ENCODE measurements at places on chromosomes 12 and 14.

GRCh38 chr12:45557016-45557415 lies 172.5 kb upstream of the ARID2 start:
- no peak for DNase-seq

DNA sequence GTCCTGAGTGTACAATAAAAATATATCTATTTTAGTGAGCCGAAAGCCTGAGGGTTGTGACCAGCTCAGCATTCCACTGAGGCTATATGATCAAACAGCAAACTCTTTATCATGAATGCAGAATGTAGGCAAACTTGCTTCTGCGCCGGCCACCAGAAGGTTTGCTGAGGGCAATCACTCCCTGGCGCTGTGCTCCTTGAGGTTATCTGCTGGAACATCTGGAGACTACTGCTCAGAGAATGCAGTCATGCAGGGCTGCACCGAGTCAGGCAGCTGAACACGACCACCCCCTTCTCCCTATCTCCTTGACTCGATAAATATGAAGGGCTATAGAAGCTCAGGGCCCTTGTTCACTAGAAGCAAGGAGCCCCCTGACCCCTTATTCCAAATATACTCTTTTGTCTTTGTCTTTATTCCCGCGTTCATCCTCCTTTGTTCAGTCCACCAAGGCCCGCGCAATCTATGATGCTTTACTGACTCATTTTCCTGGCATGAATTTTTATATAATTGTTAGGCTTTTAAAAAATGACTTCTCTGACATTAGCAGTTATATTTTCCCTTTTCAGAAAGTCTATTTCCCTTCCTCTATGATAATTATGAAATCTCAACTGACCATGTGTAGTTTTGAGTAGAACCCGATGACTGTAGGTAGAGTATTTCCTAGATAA lies 1089.3 kb downstream of the SLC16A7 start:
- DNase-seq, result peak; percentile 5

DNA sequence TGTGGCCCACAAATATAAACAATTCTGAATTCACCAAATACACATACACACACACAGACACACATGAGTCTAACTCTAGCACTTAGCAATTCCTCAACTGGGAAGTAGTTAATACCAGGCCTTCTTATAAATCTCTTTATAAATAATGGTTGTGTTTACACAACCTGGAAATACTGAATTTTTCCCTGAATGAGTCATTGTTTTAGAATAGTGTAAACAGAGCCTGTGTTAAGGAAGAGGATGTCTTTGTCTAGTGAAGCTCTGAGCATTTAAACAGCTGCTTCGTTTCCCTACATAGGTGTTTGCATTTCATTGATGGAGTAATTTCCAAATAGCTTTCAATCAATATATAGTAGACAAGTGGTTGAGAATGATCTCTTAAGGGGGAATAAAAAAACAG lies 218.8 kb downstream of the BTG1 start:
- peak; percentile 77 for DNase-seq

- no peak for DNase-seq
These were observed 343.8 kb downstream of the ADAMTS20 start for GRCh38 chr12:43208221-43208620.

GRCh38 chr14:100092832-100093231 lies 27.6 kb downstream of the EVL start:
- DNase-seq, result no peak

DNA sequence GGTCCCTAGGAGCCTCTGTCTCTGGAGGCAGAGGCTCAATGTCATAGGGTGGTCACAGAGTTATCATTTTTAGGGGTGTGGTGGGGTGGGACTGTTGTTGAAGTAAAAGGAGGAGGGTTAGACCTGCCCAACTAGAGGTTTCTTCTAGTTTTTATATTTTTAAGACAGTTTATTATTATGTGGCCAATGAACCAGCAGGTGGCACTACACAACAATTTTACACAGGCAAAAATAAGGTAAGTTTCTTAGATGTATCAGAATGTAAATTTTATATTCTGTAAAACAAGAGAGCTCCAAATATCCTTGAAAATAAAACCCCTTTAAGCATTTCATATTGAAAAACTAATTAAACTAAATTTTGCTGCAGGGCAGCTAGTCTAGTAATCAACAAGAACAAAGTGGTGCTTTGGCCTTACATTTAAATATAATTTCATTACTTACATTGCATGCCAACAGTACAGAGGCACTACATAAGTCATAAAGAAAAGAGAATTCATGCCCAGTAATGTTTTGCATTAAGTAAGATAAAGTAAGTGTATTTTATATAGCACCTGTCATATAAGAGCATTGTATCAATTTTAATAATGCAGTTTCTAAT lies 22.2 kb upstream of the OVCH1 start:
- peak; percentile 46 for DNase-seq

DNA sequence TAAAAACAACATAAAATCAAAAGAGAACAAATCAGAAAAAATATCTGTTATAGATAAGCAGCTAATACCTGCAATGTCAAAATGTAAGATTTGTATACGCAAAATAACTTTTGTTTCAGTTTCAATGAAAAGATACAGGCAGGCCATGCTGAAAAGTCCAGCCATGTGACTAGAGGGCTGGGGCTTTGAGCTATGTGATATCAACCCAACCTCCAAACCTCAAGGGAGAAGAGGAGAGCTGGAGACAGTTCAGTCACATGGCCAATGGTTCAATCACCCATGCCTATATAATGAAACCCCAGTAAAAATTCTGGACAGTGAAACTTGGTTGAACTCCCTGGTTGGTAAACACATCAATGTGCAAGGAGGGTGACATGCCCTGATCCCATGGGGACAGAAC lies 5.3 kb downstream of the COX16 start:
- DNase-seq, result no peak

- no peak for DNase-seq
These were observed 32.4 kb downstream of the LMO3 start for GRCh38 chr12:16573398-16574077.

- no peak for DNase-seq
These were observed 587.4 kb downstream of the GALC start for GRCh38 chr14:87405563-87405962.

DNA sequence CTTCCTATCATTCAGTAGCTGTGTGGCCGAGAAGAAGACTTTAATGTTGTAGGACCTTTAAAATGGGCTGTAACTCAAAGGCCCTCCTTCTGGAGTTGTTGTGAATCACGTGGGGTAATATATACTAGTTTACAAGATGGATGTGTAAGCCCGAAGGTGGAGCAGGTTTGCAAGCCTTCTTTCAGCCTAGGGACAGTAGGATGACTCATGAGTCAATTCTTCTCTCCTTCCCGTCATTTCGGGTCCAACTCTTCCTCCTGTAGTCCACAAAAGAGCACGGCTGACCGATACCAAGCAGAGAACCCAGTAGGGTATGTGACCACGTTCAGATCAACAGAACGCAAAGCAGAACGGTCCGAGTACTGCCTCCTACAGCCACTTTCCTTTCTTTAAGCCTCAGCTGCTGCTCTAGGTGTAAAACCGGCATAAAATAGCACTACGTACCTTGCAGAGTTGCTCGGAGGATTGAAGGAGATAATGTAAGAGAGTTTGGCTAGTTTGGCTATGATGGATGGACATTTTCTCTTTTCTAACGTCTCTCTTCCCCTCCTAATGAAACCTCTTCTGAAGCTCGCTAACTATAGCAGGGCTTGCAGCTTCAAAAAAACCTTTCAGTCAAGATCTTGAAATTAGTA lies 1.3 kb upstream of the RASSF3 start:
- peak; percentile 32 for DNase-seq

DNA sequence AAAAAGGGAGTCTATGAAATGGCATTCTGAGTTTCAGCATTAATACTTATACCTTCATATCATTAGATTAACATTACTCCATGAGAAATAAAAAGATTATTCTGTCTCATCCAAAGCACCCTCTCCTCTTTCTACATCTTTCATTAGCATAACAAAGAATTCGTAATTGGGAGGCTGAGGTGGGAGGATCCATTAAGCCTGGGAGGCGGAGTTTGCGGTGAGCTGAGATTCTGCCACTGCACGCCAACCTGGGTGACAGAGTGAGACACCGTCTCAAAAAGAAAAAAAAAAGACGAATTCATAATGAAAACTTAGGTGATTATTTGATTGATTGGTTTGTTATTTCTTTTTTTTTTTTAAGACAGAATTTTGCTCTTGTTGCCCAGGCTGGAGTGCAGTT lies 1.8 kb upstream of the CDK17 start:
- no peak for DNase-seq

All from fibroblast of skin of back (primary cell).